ELF-1 (cell line): ENCODE measurements at places on chromosomes 3 and 15.
A peak's percentile ranks its signal among the peaks of the same experiment; 100 is the strongest.

GRCh38 chr3:141334627-141335250 is 33.6 kb upstream of the ZBTB38 start:
- no peak for DNase-seq

- no peak for DNase-seq
These were observed 196.0 kb downstream of the ADAMTS9 start for GRCh38 chr3:64491843-64492242.

GRCh38 chr15:66923438-66923881 is 141.9 kb upstream of the SMAD3 start:
- DNase-seq: peak; percentile 76

GRCh38 chr3:32224016-32224516 is 14.4 kb upstream of the CMTM8 start:
- DNase-seq: no peak

- no peak for DNase-seq
These were observed 62.7 kb downstream of the ASTE1 start for GRCh38 chr3:130963878-130964277.

GRCh38 chr3:61679026-61679425 is 117.7 kb downstream of the PTPRG start:
- DNase-seq: no peak

GRCh38 chr3:81468391-81468790 is 293.1 kb downstream of the GBE1 start:
- DNase-seq: no peak
